CD4-positive, alpha-beta memory T cell (primary cell): ENCODE measurements at places on chromosomes 5 and 9.

DNA sequence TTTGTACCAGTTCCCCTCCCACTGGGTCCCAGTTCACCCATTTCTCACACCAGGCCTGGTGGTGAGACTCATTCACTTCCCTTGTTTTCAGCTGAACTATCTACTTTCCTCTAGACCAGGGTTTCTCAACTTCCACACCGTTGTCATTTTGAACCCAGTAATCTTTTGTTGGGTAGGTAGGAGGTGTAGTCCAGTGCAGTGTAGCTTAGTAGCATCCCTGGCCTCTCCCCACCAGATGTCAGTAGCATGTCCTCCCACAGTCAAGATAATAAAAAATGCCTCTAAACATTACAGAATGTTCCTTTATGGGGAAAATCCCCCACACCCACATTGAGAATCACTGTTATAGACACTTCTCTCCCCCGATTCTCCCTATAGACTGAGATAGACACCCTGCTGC lies 299.1 kb downstream of the EPB41L4A start:
- DNase-seq, result no peak

- no peak for DNase-seq
Observed at GRCh38 chr5:7877851-7878250, 8.9 kb downstream of the MTRR start.

DNA sequence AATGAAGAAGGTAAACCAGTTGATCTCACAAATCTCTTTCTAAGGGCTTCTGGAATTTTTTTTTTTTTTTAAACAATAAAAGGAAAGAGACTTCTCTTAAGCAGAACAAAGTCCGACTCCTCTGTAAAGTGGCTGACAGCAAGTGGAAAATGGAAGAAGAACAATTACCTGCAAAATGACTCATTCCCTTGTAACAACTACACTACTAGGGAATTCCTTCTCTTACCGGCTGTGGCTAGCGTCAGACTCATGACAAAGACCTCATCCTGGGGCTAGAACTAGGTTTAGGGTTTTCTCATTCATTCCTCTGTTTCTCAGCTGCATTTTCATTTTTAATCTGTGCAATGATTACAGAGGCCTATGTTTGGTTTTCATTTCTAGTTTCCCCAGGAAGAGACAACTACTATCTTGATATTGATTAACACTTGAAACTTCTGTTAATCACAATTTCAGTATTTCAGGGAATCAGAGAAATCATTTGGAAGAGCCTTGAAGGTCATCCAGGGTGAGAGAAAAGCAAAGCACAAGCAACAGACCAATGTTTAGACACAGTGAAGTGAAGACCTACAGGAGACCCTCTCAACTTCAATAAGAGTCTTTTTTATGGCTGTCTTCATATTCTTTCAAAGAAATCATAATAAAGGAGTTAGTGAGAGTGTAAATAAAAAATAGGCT lies 437.9 kb downstream of the RAB3C start:
- DNase-seq, result no peak

DNA sequence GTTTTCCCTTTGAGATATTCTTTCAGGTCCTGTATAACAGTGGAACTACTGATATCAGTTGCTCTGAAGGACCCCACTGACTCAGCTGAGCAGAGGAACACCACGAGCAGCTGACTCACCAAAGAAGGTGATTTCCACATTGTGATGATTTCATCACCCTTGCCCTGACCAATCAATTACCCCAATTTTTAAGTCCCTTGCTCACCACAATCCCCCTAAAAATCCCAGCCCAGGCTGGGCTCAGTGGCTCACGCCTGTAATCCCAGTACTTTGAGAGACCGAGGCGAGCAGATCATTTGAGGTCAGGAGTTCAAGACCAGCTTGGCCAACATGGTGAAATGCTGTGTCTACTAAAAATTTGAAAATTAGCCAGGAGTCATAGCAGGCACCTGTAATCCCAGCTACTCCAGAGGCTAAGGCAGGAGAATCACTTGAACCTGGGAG lies 125.3 kb upstream of the ABCA1 start:
- DNase-seq, result no peak

DNA sequence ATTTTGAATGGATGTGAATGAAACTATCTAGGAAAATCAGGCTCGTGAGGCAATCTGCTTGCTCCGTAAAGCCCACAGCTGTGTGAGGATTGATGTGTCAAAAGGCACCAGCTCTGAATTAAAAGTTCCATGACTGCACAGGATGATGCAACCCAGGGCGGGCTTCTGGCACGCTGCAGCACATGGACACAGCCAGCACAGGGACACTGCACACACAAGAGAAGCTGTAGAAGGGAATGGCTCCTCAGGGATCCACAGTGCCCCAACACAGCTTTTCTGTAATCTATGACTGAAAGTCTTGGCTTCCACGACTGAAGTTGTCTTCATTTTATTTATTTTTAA lies 151.0 kb downstream of the GCNT1 start:
- no peak for DNase-seq

DNA sequence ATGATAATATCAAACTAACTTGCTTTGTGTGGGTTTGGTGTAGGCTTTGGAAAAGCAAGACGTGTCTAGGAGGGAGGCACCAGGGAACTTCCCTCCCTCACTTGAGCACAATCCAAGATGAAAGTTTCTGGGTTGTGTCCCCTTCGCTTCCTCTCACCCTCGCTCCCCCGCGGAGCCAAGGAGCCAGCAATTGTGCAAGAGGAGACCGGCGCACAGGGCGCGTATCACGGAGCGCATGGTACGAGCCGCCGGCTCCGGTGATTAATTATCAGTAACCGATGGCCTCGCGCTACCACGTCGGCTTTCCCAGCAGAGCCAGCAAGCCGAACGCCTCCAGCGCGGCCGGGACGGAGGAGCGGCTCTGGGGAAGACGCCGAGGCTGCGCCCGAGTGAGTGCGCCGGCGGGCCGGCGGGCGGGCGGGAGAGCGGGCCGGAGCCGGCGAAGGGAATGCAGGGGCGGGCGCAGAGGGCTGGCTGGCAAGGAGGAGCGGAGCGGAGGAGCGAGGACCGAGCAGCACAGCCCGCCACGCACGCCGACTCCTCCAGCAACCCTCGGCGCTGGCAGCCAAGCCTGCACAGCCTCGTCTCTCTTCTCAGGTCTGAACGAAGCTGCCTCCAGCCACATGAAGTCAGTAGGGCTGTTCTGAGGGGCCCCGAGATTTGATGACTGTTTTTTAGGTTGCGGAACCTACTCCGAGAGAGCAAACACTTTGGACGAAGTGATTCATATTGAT lies 143.6 kb downstream of the BNC2 start:
- DNase-seq, result no peak

DNA sequence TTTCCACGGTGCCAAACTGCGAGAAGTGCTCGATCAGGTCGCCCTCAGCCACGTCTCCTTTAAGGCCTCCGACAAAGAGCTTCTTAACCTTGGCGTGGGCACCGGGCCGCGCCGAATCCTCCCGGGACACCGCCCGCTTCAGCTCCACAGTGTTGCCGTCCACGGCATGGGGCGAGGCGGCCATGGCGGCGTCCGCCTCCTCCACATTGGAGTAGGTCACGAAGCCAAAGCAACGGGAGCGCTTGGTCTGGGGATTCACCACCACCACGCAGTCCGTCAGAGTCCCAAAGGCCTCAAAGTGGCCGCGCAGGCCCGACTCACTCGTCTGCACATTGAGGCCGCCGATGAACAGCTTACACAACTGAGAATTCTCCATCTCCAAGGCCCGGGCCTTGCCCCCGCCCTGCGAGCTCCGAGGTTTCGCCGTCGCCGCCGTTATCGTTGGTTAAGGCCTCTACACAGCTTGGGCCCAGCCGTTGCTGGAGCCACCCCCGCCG lies 424 bp downstream of the HNRNPA0 start:
- DNase-seq, result no peak

GRCh38 chr9:110509792-110510191 lies 69.7 kb downstream of the SVEP1 start:
- DNase-seq, result no peak

GRCh38 chr9:94110821-94111252 lies 26.6 kb downstream of the PTPDC1 start:
- no peak for DNase-seq

- no peak for DNase-seq
Observed at GRCh38 chr5:139895647-139896046, 100.0 kb downstream of the PSD2 start.

- no peak for DNase-seq
Observed at GRCh38 chr5:31196309-31196708, 2.8 kb downstream of the CDH6 start.
